BE2C (cell line): ENCODE measurements at places on chromosomes 3 and 15.

DNA sequence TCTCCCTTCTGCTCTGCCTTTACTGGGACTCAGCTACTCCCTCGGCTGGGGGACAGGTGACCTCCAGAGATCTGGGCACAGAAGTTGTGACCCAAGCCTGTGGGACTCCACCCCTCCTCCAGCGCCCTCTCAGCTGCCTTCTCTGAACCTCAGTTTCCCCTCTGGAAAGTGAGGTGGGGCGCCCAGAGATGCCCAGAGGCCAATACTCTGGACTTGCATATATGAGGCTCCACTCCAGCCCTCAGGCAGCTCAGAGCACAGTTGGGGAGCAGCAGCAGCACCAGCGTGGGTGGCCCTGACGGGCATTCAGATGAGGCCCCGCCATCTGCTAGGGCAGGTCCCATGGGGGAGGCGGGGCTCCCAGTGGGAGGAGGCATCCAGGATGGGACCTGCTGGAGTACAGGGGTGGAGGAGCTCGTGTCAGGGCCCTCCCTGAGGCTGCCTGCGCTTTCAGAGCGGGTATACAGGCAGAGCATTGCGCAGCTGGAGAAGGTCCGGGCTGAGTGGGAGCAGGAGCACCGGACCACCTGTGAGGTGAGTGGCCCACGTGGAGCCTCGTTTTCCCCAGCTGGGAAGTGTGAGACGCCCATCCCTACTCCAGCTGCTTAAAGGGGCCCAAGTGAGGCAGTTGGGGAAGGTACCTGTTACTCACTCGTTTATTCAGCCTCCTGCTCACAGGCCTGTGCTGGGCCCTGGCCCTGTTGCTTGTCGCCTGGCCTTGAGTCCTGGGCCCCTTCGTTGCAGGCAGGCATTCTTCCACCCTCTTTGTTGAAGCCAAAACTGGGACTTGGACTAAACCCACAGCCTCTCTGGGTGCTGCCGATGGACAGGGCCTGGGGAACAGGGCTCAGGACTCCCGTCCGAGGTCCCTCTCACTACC lies 35.4 kb downstream of the PSTPIP1 start:
- peak; percentile 80 for DNase-seq

- DNase-seq, result peak; percentile 33
These were observed 176.0 kb upstream of the BCHE start for GRCh38 chr3:166013073-166013679.

DNA sequence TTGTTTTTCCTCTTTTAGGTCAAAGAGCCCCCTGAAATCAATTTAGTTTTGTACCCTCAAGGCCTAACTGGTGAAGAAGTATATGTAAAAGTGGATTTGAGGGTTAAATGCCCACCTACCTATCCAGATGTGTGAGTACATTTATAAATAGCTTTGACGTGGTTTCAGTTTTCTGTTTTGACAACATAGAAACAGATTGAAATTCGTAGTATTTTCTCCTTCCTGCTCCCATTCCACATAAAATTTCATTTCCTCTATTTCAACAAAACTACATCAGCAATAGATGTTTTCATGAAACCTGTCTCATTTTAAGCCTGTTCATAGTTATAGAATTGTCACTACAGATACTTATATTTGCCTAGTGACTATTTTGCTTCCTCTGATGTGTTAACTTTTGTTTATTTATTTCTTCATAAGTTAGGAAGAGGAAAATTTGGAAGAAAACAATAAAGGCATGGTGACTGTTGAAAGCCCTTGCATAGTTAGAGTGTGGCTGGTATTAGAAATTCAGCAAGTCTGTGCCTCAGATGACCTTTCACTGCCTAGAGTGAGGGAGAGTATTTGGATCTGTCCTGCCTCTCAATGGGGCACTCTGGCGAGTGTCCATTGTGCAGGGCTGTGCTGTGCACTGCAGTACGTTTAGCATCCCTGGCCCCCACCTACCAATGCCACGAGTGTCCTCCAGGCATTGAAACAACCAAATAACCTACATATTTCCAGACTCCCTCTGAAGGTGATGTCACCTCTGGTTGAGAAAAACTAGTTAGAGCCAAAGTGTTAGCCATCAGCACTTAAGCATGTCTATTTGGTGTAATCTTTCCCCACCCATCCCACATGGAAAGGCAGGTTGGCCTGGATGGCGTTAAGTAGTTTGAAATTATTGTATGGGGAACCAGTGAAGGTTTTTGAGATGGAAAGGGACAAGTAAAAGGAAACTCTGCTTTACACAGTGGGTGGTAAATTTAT lies 5.9 kb downstream of the EIF2AK4 start:
- no peak for DNase-seq

DNA sequence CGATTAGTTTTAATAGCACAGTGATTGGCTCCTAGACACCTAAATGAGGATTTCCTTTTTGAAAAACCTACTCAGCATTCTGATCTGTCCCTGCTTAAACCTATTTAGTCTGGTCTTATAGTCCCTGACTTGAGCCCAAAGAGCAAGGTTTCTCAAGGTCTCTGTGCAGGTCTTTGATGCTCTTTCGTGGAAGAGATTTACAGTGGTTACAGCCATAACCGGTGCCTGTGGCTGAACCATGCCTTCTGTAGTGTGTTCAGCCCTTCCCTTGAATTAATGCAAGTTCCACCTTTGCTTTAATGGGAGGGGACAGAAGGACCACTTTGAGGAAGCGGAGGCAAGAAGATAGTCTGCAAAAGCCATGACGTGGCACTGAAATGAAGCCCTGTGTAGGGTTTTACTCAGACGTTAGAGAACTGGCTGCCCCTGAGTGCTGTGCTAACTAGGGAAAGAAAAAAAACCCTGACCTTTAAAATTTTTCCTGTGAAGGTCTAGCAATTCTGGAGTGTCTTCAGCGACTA lies 43.0 kb downstream of the ZBTB38 start:
- DNase-seq, result no peak

GRCh38 chr3:120928991-120929390 lies 21.0 kb downstream of the STXBP5L start:
- DNase-seq, result no peak
